CD8-positive, alpha-beta T cell (primary cell): ENCODE measurements at places on chromosomes 16 and 17. TPM values are rescaled to one million over a fixed set of nuclear protein-coding genes. Genes with fewer than 3 reads are reported as not detected.

The SRL gene
- total RNA-seq: not detected

The KRT14 gene
- not detected for total RNA-seq

The RAB26 gene
- total RNA-seq: not detected

The CCL8 gene
- total RNA-seq: not detected

The CA10 gene
- total RNA-seq: not detected

The C16orf95 gene
- 0.76 TPM for total RNA-seq

The ACE gene
- total RNA-seq: 5.5 TPM

The CCDC200 gene
- not detected for total RNA-seq

The KRT27 gene
- total RNA-seq: not detected

The EVI2B gene
- total RNA-seq: 77.5 TPM

The FKBP10 gene
- total RNA-seq: 0.38 TPM

The CEP295NL gene
- total RNA-seq: 6.3 TPM

The REXO5 gene
- 0.42 TPM for total RNA-seq

GRCh38 chr16:83335076-83335475 is 472.7 kb upstream of the HSBP1 start:
- no peak for DNase-seq

DNA sequence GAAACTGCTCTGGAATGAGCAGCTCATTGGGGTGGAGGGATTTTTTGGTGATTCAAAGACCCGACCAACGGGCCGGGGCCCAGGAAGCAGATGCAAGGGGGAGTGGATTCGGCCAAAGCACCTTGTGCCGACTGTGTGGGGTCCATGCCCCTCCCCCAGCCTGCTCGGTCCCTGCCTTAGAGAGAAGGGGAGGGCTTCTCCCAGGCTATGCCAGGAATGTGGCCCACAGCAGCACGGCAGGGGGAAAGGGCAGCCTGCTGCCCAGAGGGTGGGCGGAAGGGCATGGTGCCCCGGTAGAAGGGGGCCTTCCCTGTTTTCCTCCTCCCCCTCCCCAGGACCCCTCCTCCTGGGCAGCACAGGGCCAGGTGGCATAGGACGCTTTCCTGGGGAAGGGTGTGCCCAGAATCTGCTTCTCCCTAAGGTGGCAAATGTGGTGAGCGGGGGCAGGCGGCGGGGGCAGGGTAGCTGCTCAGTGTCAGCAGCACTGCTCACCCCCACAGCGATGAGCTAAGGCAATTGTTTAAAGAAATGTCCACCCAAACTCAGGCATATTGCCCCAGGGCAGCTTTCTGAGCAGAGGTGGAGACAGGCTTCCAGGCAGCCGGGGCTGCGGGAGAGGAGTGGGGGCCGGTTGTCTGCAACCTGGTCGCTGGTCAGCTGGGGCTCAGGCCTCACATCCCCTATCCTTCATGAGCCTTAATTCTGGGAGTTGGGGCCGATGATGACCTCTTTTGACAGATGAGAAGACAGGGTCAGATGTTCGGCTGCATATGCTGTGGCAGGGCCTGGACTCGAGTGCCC is 33.9 kb upstream of the MLKL start:
- DNase-seq: no peak

- no peak for DNase-seq
Measured at GRCh38 chr17:51869387-51869786, 289.1 kb downstream of the CA10 start.

- no peak for DNase-seq
Measured at GRCh38 chr17:8628609-8629169, 1.8 kb downstream of the MYH10 start.

DNA sequence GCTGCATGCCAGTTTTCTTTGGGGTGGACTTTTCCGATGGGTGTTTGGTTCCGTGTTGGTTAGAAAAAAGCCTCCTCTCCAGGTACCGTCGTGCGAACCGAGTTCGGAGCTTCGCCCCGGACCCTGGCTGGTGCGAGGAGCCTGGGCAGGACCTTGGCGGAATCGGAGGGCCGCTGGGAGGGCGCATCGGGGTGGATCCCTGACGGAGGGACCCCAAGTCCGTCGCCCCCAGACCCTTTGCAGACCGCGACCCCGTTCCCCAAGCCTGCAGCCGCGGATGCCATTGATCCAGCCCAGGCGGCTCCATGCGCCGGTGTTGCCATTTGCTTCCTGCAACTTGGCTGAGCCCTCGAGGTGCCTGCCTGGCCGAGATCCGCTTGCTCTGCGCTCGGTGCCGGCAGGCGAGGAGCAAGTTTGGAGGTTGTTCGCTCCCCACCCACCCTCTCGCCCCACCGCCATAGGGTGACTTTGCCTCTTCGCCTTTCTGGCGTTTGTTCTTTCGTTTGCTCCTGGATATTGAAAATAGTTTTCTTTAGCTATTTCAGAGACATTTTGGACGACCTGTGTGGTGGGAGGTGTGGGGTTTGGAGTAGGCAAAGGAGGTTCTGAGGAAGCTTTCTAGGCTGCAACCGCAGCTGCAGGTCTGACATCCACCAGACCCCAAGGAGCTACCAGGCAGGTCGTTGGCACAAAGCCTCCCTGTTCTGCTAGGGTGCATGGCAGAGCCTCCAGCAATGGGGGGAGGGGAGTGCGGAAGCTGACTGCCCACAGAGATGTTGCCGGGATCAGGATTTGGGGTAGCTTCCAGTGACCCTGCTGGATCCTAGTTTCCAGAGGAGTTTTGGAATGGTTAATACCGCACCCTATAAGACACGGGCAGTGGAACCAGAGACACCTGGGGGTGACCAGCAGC is 58.2 kb downstream of the RAP1GAP2 start:
- peak; percentile 10 for DNase-seq

GRCh38 chr17:1495265-1495989 is 2.9 kb upstream of the MYO1C start:
- no peak for DNase-seq

DNA sequence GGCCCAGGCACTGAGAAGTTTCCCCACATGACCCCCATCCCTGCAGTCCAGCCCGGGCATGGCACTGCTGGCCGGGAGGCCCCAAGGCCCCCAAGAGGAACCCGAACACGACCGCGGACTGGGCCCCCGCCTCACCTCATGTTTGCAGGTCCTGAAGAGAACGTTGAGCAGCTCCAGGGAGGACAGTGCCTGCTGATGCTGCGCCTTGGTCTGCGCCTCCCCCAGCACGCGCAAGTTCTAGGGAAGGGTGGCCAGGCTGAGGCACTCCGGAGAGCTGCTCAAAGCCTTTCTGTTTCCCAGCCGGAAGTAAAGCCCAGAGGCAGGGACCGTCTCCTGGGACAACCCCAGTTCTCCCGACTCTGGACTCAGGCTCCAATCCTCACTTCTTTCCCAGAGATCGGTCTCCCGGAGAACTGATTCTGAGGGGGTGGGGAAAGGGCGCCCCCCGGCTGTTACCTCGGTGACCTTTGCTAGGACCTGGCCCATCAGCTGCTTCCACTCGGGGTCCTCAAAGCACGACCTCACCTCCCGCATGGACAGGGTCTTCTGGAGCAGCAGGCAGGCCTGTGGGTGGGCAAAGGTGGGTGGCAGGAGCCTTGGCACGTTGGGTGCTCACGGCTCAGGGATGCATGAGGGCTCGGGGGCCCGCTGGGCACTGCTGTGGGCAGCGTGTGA is 13.7 kb downstream of the MYBBP1A start:
- no peak for DNase-seq

- DNase-seq: peak; percentile 12
Measured at GRCh38 chr17:10875984-10876555, 38.2 kb upstream of the PIRT start.

DNA sequence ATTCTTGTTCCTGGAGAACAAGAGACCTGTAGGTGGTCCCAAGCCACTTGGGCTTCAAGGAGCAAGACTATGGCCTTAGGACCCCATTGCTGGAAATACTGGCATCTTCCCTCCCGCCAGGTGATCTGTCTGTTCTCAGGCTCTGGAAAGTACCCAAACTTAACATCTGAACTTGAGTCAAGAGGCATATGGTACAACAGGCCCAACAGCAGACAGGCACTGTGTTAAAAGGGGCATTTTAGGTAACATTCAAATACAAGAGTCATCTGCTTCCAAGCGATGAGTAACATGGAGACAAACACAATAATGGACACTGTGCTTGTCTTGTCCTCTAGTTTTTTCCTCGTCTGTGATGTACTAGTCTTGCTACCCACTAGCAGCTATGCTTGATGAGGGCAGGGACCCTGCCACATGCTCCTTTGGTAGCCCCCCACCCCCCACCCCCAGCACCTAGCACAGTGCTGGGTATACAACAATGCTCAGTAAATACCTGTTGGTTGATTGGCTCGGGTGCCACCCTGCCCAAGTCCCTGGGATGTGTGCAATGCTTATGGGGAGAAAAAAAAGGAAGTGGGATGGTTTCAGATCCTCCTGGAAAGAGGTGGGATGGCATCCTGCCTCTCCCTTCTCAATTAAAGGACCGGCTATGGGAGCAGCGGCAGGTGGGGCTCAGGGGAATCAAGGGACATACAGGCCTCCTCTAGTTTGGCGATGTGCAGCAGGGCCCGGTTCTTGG is 19.4 kb downstream of the CSF3 start:
- DNase-seq: no peak

DNA sequence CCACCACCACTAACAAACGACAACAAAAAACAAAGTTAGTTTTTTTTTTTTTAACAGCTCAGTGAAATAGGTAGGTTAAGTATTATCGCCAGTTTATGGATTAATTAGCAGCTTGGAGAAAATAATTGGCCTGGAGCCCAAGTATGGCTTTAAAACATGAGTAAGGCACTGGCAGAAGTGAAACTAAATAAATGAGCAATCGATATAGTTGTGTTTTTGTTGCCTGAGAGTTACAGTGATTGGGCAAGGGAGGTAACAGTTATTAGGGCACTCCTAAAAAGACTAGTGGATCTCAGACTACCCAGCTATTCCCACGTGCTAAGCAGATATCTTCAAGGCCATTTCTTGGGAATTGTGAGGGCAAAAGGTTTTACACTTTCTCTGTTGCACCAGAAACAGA is 2.4 kb downstream of the MLKL start:
- DNase-seq: no peak

GRCh38 chr16:48676836-48677235 is 66.9 kb upstream of the N4BP1 start:
- DNase-seq: no peak

DNA sequence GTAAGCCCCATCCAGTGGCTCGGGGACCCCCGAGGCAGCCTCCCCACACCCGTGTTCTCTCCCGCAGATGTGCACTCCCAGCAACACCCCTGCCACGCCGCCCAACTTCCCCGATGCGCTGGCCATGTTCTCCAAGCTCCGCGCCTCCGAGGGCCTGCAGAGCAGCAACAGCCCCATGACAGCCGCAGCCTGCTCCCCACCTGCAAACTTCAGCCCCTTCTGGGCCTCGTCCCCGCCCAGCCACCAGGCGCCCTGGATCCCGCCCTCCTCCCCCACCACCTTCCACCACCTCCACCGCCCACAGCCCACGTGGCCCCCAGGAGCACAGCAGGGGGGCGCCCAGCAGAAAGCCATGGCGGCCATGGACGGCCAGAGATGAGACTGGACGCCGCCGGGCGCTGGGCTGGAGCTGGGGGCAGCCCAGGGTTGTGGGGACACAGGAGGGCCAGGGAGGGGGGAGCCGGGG is 5.0 kb downstream of the UBALD2 start:
- peak; percentile 62 for DNase-seq

GRCh38 chr16:85652431-85653221 is 36.1 kb downstream of the GINS2 start:
- DNase-seq: peak; percentile 60

DNA sequence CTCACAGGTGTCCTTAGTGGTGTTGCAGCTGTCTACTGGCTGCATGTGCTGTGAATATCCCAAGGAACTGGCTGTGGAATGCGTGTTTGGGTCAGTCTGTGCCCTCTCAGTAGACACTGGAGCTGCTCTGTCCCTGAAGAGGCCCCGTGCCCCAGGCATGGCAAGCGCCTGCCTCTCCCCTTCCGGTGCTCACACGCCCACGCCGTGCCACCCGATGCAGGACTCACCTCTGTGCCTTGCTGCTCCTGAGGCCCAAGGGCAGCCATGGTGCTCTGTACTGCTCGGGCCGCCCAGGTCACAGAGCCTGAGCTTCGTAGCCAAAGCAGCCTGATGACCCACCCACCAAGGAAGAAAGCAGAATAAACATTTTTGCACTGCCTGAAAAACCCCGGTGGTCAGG is 10.0 kb downstream of the RGS11 start:
- no peak for DNase-seq

- no peak for DNase-seq
Measured at GRCh38 chr17:44850612-44851011, 2.9 kb downstream of the HIGD1B start.

GRCh38 chr16:21275529-21275928 is 2.6 kb downstream of the CRYM start:
- no peak for DNase-seq

GRCh38 chr16:50490828-50491227 is 57.4 kb upstream of the NKD1 start:
- no peak for DNase-seq

DNA sequence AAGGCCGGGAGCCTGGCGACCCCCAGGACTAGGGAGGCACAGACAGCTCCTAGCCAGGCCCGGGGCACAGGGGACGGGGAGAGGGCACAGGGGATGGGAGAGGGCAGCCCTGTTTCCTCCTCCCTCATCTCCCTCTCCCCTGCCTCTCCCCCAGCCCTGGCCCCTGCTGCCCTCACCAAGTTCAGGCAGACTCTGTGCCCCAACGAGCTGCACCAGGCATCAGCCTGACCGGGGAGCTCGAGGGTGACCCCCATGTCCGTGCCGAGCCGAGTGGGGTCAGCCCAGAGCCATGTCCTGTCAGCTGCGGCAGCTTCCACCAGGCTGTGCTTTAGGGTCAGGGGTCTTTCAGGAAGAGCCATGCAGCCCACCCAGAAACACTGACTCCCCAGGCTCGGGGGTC is 6.0 kb downstream of the CDH15 start:
- DNase-seq: no peak

DNA sequence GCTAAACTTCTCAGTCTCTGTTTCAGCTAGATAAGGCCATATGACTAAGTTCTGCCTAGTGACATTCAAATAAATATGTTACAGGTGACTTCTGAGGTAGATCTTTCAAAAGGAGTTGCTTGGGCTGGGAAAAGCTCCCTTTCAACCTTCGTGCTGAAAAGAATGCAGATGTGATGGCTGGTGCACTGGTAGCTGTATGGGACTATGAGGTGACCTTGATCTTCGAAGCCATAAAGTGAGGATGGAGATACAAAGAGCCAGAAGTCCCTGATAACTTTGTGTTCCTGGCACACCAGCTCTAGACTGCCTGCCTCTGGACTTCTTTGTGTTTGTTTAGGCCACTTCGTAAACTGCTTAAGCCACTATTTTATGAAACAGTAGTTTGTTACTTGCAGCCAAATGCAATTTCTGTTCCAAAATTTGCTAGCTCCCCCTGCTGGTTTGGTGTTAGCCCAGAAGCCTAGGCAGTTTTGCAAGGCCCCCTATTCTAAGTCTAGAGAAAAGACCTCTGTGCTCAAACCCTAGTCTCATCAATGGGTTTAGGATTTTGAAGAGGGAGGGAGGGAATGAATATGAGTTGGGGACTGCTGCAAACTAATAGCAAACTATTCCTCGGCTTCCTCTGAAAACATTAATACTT is 23.3 kb upstream of the ERCC4 start:
- DNase-seq: no peak

- no peak for DNase-seq
Measured at GRCh38 chr17:73600103-73600871, 44.0 kb downstream of the SDK2 start.
